Glomerular endothelial cell (primary cell): ENCODE measurements at places on chromosomes 5 and 9. TPM values are rescaled to one million over a fixed set of nuclear protein-coding genes. Genes with fewer than 3 reads are reported as not detected.

Gene AJM1
- 0.48 and 1.6 TPM in 2 replicates for total RNA-seq

Gene NR6A1
- total RNA-seq, result 0.10 and 1.3 TPM in 2 replicates

Gene MRPS30
- total RNA-seq, result 48.7 and 54.6 TPM in 2 replicates

Gene ITK
- not detected in 2 replicates for total RNA-seq

Gene PCDHGB5
- total RNA-seq, result 17.5 and 27.2 TPM in 2 replicates

Gene RMI1
- 4.8 and 8.0 TPM in 2 replicates for total RNA-seq

Gene POU5F2
- 0.97 and 2.7 TPM in 2 replicates for total RNA-seq

Gene FGF18
- not detected in 2 replicates for total RNA-seq
